Activated naive CD8-positive, alpha-beta T cell treated with anti-CD3 and anti-CD28 coated beads, Interleukin-2, amount 50 U/mL, for 24 hours (primary cell): ENCODE measurements at places on chromosomes 1 and 21.
A peak's percentile ranks its signal among the peaks of the same experiment; 100 is the strongest.

- H3K4me1 ChIP-seq: peaks cover 19% of the 10 kb centered on the region
- no peaks in the 10 kb centered on the region for H3K27me3 ChIP-seq
- no peak for DNase-seq
- H3K4me3 ChIP-seq: no peak overlapping the region
These were observed 102.6 kb downstream of the KIAA0319L start for GRCh38 chr1:35454616-35455015.

DNA sequence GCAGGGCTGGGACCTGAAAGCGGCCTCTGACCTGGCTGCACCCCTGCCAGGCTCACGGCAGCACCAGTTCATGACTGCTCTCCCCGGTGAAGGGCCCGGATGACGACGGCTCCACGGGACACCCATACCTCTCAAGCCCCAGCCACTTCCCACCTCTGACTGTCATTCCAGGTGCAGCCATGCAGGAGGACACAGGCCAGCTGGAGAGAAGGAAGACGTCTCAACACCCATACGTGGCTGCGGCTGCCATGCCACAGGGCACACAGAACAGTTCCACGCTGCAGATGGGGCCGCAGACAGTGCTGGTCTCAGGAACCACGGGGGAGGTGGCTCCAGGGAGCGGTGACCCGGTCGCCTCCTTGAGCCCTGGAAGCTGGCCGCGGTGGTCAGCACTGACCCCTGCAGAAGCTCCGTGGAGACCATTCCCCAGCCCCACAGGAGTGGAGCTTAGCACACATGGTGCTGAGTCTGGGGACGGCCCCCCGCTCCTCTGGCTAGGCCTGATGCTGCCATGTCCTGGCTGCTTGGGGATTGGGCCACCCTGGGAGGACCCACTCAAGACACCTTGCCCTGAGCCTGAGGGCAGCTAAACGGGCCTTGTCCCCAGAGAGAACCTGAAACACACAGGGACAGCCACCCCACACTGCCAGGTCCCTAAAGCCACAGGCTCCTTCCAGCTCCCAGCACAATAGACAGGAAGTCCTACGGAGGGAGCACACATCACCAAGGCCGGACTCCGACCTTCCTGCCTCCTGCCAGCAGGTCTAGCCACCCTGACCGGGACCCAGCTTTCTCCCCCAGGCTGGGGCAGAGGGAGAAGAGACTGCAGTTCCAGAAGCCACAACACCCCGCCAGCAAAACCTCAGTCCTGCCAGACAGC, 8.6 kb downstream of the WNT9A start:
- H3K4me1 ChIP-seq: peaks cover 10% of the 10 kb centered on the region
- H3K27me3 ChIP-seq: no peaks in the 10 kb centered on the region
- no peak for DNase-seq
- H3K27ac ChIP-seq: no peak overlapping the region
- H3K36me3 ChIP-seq: peaks cover 8% of the 10 kb centered on the region
- no peak overlapping the region for H3K4me3 ChIP-seq

- H3K27me3 ChIP-seq: no peaks in the 10 kb centered on the region
- no peak overlapping the region for H3K27ac ChIP-seq
- no peaks in the 10 kb centered on the region for H3K4me1 ChIP-seq
- no peak for DNase-seq
These were observed 101.7 kb downstream of the NPHP4 start for GRCh38 chr1:5890346-5891106.

- H3K27me3 ChIP-seq: no peaks in the 10 kb centered on the region
- H3K36me3 ChIP-seq: peaks cover 44% of the 10 kb centered on the region
- peak overlapping the region; percentile 98 for H3K27ac ChIP-seq
- H3K4me1 ChIP-seq: peaks cover 61% of the 10 kb centered on the region
- peak overlapping the region; percentile 99 for H3K4me3 ChIP-seq
These were observed 1.5 kb downstream of the IVNS1ABP start for GRCh38 chr1:185315445-185316071.

- no peak for DNase-seq
- H3K36me3 ChIP-seq: peaks cover 5% of the 10 kb centered on the region
- no peak overlapping the region for H3K27ac ChIP-seq
- no peaks in the 10 kb centered on the region for H3K27me3 ChIP-seq
These were observed 62.7 kb upstream of the IPO9 start for GRCh38 chr1:201766131-201766866.

GRCh38 chr1:116203181-116203723, 92.1 kb downstream of the MAB21L3 start:
- no peaks in the 10 kb centered on the region for H3K4me1 ChIP-seq
- H3K36me3 ChIP-seq: no peaks in the 10 kb centered on the region
- H3K27me3 ChIP-seq: peaks cover 11% of the 10 kb centered on the region
- H3K27ac ChIP-seq: no peak overlapping the region
- DNase-seq: no peak

- no peak overlapping the region for H3K4me3 ChIP-seq
- peaks cover 57% of the 10 kb centered on the region for H3K4me1 ChIP-seq
- no peak for DNase-seq
- H3K36me3 ChIP-seq: peaks cover 27% of the 10 kb centered on the region
These were observed 14.5 kb downstream of the TIAM1 start for GRCh38 chr21:31329456-31330143.

- H3K36me3 ChIP-seq: no peaks in the 10 kb centered on the region
- H3K4me3 ChIP-seq: no peak overlapping the region
- no peak for DNase-seq
- H3K27ac ChIP-seq: no peak overlapping the region
- peaks cover 2% of the 10 kb centered on the region for H3K27me3 ChIP-seq
These were observed 57.9 kb upstream of the CTBS start for GRCh38 chr1:84632137-84632536.

- H3K4me3 ChIP-seq: no peak overlapping the region
- DNase-seq: no peak
- H3K27ac ChIP-seq: no peak overlapping the region
- H3K4me1 ChIP-seq: peaks cover 49% of the 10 kb centered on the region
These were observed 34.9 kb downstream of the SSBP3 start for GRCh38 chr1:54371038-54371941.

DNA sequence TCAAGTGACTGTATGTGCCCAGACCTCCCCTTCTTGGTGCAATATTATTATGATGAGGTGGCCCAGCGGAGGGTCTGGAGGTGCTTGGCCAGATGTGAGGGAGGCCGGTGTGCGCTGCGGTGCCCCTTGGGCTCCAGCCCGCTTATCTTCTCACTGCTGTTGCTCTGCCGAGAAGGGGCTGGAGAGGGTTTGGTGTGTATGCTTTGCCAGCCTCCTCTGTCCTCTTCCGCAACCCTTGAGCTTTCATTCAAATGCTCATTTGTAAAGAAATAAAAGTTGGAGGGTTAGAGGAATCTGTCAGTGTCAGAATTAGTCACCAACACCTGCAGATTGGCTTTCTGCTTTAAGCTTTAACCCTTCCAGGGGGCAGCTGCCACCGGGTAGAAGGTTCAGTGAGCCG, 19.7 kb downstream of the RNF220 start:
- H3K27me3 ChIP-seq: peaks cover 81% of the 10 kb centered on the region
- no peak overlapping the region for H3K4me3 ChIP-seq
- peaks cover 7% of the 10 kb centered on the region for H3K4me1 ChIP-seq

DNA sequence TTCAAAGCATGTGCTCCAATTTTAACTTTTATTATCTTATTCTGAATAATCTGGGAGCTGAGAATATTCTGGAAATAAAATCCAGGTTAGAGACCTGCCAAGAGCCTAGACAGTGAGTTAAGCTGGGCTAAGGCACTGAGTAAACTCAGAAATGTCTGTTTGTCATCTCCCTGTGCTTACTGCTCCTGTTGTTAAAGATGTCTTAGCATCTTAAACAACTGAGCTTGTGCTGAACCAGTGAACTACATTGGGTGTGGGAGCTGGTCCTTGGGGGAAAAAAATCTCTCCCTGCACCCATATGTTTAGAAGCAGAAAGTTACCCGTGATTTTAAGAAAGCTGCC, 25.0 kb upstream of the AHCYL1 start:
- H3K27me3 ChIP-seq: peaks cover 4% of the 10 kb centered on the region
- no peak for DNase-seq
- H3K4me1 ChIP-seq: no peaks in the 10 kb centered on the region
- H3K36me3 ChIP-seq: no peaks in the 10 kb centered on the region
- no peak overlapping the region for H3K4me3 ChIP-seq
- no peak overlapping the region for H3K27ac ChIP-seq

DNA sequence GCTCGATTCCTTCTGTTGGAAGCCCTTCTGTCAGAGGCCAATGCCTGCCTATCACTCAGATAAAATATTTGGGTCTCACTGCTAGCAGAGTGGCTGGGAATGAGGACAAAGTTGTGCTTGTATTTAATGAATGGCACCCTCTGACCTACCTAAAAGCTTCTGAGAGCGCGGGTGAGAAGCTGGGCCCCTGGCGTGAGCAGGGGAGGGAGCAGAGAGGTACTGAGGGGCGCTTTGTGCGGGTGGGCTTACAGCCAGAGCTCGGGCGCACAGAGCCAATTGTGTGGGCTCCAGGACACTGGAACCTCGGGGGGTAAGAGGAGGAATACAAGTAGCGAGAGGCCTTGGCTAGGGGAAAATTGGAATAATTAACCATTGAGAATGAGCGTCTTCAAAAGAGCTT, 32.3 kb downstream of the PCAT6 start:
- peaks cover 2% of the 10 kb centered on the region for H3K4me1 ChIP-seq
- H3K27ac ChIP-seq: no peak overlapping the region
- no peak for DNase-seq
- H3K36me3 ChIP-seq: no peaks in the 10 kb centered on the region

DNA sequence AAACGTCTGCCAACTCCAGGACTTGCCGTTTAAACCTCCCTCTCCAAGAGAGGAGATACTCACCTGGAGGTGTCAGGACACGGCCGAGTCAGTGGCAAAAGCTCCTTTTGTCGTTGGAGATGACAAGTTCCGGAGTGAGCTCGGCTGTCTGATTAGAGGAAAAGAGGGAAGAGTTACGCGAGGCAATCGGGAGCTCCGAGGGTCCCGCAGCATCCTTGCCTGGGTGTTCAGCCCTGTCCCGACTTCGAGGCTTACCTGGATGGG, 497 bp downstream of the ID3 start:
- peak overlapping the region; percentile 94 for H3K4me3 ChIP-seq

GRCh38 chr1:224540535-224540934, 75.6 kb upstream of the CNIH3 start:
- H3K27me3 ChIP-seq: peaks cover 4% of the 10 kb centered on the region
- no peak for DNase-seq
- H3K4me1 ChIP-seq: peaks cover 22% of the 10 kb centered on the region
- no peak overlapping the region for H3K4me3 ChIP-seq
- no peak overlapping the region for H3K27ac ChIP-seq
- no peaks in the 10 kb centered on the region for H3K36me3 ChIP-seq

- H3K27ac ChIP-seq: peak overlapping the region; percentile 87
- H3K36me3 ChIP-seq: peaks cover 56% of the 10 kb centered on the region
- no peak for DNase-seq
- H3K4me3 ChIP-seq: no peak overlapping the region
- H3K4me1 ChIP-seq: peaks cover 58% of the 10 kb centered on the region
- H3K27me3 ChIP-seq: no peaks in the 10 kb centered on the region
These were observed 9.9 kb downstream of the SH2D2A start for GRCh38 chr1:156806512-156807440.

GRCh38 chr1:22221233-22221780, 78.4 kb upstream of the WNT4 start:
- H3K27me3 ChIP-seq: peaks cover 5% of the 10 kb centered on the region
- H3K4me3 ChIP-seq: no peak overlapping the region
- no peaks in the 10 kb centered on the region for H3K36me3 ChIP-seq

- H3K36me3 ChIP-seq: no peaks in the 10 kb centered on the region
- H3K27ac ChIP-seq: no peak overlapping the region
- no peak overlapping the region for H3K4me3 ChIP-seq
- no peak for DNase-seq
- H3K4me1 ChIP-seq: no peaks in the 10 kb centered on the region
These were observed 1.6 kb downstream of the LCE7A start for GRCh38 chr1:152861374-152861773.

DNA sequence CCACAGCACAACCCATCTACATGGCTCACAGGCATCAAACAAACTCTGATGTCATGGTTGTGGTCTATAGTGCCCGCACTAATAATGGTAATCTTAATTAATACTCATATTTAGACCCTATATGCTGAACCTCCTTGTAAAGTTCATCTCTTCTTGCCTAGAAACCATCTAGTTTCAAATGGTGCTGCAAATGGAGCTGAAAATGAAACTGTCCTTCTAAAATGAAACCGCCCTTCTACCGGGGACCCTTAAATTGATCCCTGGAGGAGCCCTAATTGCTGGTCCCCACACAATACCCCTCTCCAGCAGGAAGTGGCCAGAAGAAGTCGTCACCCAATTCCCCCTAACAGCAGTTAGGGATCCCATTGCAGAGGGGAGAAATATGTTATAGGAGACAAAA, 612.6 kb downstream of the MRPL39 start:
- H3K4me1 ChIP-seq: no peaks in the 10 kb centered on the region
- no peak overlapping the region for H3K4me3 ChIP-seq
- no peak overlapping the region for H3K27ac ChIP-seq

DNA sequence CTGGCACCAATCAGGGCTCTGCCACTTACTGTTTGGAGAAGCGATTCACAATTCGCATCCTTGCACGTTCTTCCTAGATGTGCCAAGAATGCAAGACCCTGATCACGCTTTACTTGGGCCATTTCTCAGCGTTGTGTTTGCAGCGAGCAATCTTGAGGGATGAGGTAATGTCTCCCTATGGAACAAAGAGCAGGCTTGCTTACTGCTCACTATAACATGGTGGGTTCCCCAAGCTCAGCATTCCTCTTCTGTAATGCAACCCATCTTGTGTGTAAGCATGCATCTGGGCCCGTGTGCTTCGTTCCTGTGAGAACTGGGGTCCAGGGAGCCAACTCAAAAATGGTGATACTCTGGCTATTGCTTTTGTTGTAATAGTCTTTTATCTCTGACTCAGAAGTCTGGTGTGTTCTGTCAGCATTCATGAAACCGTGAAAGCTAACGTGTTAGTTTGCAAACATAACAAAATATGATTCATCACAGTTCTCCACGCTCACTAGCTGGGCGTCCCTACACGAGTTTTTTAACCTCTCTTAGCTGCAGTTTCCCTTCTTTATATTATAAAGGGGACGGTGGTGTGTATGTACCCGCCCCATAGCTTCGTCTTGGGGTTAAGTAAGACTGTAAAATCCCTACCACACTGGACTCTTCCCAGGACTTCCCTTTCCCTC, 33.3 kb downstream of the DNTTIP2 start:
- H3K4me1 ChIP-seq: peaks cover 37% of the 10 kb centered on the region
- peak overlapping the region; percentile 87 for H3K27ac ChIP-seq
- H3K36me3 ChIP-seq: no peaks in the 10 kb centered on the region
- DNase-seq: no peak

DNA sequence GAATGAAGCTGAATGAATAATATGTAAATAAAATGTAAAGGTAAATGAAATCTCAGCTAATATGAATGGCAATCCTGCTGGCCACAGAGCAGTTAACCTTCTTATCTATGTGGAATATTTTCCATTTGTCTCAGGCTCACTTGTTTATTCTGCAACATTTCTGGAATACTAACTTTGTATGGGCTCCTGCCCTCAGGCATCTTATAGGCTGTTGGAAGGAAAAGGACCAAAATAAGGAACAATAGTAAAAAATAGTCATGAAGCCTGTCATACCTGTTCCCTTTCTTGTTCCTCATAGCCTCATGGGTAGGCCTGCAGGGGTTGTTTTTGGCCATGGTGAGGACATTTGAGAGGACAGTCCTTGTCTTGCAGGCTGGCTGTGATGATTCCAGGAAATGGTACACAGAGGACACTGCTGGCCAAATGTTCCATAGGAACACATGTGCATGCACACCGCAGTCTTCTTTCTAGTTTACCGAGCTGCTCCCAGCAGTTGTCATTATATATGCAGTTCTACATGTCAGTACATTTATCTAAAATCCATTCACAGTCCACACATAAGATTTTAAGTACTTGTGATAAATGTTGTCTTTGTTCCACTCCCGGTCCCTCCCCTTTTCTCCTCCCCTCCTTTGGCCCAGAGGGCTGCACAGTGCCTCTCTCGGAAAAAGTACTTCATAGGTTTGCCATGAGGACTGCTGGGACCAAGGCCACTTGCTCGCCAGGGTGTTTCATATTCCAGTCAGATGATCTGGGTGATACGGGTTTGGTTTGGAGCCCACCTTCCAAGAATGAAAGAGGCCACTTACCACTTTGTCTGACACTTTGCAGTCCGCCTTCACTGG, 15.2 kb upstream of the KCNQ4 start:
- no peak for DNase-seq
- H3K27ac ChIP-seq: peak overlapping the region; percentile 64
- no peak overlapping the region for H3K4me3 ChIP-seq
